Stimulated activated CD4-positive, alpha-beta T cell treated with anti-CD3 and anti-CD28 coated beads, TNF-alpha, amount 100 ng/mL, for 1 hour (primary cell): ENCODE measurements at places on chromosomes 7 and 10.

GRCh38 chr10:88125766-88126165, 262.3 kb downstream of the PTEN start:
- no peak for DNase-seq

GRCh38 chr10:124539935-124540641, 78.5 kb downstream of the LHPP start:
- DNase-seq, result peak; percentile 19

DNA sequence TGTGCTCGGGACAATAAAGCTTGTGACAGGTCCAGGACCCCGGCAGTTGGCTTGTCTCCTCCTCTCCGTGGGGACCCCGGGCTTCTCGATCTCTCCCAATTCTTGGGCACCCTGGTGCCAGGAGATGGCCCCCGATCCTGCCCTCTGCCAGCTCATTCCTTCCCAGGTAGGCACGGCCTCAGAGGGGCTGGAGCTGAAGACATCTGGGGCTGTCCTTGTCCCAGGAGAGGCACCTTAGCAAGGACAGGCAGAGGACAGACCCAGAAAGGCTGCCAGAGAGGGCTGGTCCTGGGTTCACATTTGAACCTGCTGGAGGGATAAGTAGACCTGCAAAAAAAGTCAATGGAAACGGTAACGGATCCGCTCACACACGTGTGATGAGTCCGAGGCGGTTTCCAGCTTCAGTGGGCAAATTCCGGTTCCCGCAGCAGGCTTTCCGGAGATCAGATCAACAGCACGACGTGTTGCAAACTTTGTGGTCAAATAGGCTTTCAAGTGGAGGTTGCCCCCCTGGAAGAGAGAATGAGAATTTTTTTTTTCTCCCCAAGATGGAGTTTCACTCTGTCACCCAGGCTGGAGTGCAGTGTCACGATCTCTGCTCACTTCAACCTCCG, 47.7 kb upstream of the GTF2IRD1 start:
- DNase-seq, result no peak

GRCh38 chr7:135981958-135982646, 4.9 kb upstream of the MTPN start:
- no peak for DNase-seq
